RPMI8226 (cell line): ENCODE measurements at places on chromosomes 5 and 9.

DNA sequence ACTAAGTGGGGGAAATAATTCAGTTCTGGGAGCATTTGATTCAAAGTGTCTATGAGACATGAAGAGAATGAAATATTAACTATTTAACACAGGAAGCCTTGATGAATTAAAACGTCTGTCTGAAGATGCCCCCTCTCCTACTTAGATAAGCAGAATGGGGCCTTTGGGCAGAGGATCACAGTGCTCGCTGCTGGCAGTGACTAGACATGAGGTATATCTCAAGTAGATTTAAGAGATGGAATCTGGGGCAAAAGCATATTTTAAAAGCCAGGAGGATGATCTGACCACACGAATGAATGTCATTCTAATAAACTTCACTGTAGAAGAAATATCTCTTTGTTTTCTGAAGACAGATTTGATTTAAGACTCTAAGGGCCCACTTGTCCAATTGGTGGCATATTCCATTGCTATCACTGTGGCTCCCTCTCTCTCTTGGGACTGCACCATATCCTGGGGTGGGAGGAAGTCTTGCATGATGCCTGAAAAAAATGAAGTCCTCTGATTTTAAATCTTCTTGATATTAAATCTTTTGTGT lies 254.0 kb downstream of the MAN2A1 start:
- DNase-seq = no peak

DNA sequence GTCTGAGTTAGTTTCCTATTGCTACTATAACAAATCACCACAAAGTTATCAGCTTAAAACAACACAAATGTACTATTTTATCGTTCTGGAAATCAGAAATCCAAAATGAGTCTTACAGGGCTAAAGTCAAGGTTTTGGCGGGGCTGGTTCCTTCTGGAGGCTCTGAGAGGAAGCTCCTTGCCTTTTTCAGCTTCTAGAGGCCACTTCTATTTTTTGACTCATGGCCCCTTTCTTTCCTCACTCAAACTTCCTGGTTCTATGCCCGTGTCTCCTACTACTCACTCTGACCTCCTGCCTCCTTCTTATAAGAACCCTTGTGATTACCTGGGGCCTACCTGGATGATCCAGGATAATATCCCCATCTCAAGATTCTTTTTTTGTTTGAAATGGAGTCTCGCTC lies 48.2 kb downstream of the GABBR2 start:
- DNase-seq = no peak

GRCh38 chr5:153318556-153318955 lies 171.9 kb upstream of the GRIA1 start:
- no peak for DNase-seq

DNA sequence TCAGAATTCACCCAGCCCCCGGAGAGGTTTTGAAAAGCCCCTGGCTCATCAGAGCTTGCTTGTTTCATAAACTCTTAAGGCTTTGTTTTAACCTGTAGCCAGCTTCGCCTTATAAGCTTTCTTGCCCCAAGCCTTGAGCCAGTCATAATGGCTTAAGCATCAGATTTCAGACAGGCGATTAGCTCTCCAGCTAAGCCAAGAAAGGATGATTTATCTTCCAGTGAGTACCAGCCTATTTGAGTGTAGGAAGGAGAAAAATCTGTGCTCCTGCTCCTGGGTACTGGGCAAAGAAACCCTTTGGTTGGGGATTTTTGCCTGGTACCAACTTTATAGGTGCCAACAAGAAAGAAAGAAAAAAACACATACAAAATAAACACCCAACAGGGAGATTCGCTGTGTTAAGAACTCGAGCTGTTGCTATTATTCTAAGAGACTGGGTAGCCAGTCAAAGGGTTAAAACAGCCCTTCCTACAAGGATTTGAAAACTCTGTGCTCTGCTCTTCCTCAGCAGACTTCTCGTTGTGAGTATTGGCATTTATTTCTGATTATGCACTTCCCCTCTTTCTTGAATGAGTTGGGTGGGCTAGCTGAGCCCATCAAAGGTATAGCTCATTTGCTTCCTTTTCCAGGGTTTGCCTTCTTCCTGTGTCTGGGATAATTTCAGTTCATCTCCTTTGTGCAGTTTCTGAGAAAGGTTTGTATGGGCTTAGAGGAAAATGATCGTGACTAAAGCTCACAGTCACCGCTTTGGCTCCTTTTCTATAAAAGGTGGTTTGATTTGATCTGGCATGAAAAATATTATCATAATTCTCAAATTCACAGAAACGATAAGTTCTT lies 157.2 kb upstream of the DMRT1 start:
- no peak for DNase-seq
